ENCODE measurements at places on chromosomes 4 and X. TPM values are rescaled to one million over a fixed set of nuclear protein-coding genes. Genes with fewer than 3 reads are reported as not detected.

The WDFY3 gene
- 173 TPM for total RNA-seq

The RTL9 gene
- total RNA-seq = 0.25 TPM

The F11 gene
- total RNA-seq = 0.25 TPM

The CFAP47 gene
- 3.2 TPM for total RNA-seq

The C4orf50 gene
- total RNA-seq = 11.3 TPM

The HS6ST2 gene
- 6.6 TPM for total RNA-seq

The MCUB gene
- 29.5 TPM for total RNA-seq

The SLC25A53 gene
- total RNA-seq = 10.1 TPM

Measured in temporal lobe (tissue), 4 donors.